ENCODE measurements at places on chromosomes 3 and 15.

DNA sequence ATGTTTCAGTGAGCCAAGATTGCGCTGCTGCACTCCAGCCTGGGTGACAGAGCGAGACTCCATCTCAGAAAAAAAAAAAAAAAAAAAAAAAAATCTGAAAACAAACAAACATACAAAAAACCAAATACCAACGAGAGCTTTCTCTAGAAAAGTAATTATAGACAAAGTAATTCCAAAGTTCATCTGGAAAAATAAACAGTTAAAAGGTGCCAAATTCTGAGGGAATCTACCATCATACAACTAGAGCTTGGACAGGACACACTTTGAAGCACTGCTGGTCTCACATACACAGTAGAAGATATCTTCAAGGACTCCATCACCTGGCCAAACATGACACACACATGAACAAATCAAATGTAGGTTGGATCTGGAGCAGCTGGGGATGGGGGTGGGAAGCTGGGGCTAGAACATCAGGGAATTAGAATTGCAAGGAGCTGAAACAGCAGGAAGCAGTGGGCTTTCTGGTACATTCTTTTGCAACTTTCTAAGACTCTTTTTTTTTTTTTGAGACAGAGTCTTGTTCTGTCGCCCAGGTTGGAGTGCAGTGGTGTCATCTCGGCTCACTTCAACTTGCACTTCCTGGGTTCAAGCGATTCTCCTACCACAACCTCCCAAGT lies 41.1 kb upstream of the CTSH start:
- peaks cover 12% of the 10 kb centered on the region for H3K27me3 ChIP-seq
- H3K27ac ChIP-seq = no peak overlapping the region
- H3K4me3 ChIP-seq = no peak overlapping the region
- H3K36me3 ChIP-seq = peaks cover 3% of the 10 kb centered on the region

- no peaks in the 10 kb centered on the region for H3K27me3 ChIP-seq
- no peak for DNase-seq
- H3K4me1 ChIP-seq = no peaks in the 10 kb centered on the region
- no peak overlapping the region for H3K27ac ChIP-seq
- H3K36me3 ChIP-seq = no peaks in the 10 kb centered on the region
Measured at GRCh38 chr3:156760333-156760732, 65.8 kb upstream of the LEKR1 start.

- H3K36me3 ChIP-seq = peaks cover under 1% of the 10 kb centered on the region
- DNase-seq = no peak
- peaks cover 2% of the 10 kb centered on the region for H3K4me1 ChIP-seq
- no peaks in the 10 kb centered on the region for H3K27me3 ChIP-seq
- no peak overlapping the region for H3K4me3 ChIP-seq
- H3K27ac ChIP-seq = no peak overlapping the region
Measured at GRCh38 chr3:188931036-188931435, 240.7 kb upstream of the TPRG1 start.

DNA sequence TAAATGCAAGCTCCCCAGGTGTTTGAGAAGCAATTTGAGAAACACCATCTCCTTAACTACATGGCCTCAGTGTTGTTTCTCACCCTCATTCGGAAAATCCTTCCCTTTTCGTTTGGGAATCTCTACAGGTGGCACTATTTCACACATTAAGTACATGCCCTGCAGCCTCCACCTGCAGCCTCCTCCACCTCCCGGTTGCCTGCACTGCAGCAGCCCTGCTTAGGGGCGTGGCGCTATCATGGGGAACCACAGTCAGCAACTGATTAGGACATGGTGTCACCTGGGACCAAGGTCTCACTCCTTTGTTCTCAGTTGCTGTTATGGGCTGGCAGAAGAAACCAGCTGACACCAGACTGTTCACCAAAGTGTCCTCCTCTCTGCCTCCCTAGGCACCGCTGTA lies 11.7 kb upstream of the ZNF774 start:
- no peak for DNase-seq
- H3K36me3 ChIP-seq = no peaks in the 10 kb centered on the region
- H3K4me3 ChIP-seq = no peak overlapping the region
- no peaks in the 10 kb centered on the region for H3K27me3 ChIP-seq
- peaks cover 15% of the 10 kb centered on the region for H3K4me1 ChIP-seq

DNA sequence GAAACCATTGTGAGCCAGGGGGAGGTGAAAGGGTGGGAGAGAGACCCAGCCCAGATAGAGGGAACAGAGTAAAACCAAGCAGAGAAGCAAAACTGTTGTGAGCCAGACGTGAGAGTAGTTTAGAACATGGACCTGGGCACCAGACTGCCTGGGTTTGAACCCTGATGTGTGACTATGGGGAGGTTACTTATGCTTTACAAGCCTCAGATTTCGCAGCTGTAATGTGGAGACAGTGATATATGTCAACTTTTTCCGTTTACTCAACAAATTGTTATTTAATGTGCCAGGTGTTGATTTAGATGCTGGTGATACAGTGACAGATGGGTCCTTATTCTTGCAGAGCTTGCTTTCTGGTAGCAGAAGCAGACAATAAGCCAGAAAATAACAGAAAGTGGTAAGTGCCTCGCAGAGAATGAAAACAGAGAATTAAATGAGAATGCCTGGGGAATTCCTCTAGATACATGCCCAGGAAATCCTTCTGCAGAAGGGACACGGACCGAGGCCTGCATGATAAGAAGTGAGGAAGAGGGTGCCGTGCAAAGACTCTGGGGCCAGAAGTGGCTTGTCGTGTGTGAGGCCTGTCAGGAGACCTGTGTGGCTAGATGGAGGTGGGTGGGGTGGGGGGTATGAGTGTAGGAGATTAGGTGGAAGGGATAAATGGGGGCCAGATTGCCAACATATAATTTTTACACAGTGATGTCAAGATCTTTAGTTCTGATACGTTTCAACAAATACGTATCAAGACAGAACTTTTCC lies 15.0 kb downstream of the KAT2B start:
- H3K27ac ChIP-seq = no peak overlapping the region
- peaks cover 3% of the 10 kb centered on the region for H3K36me3 ChIP-seq
- H3K27me3 ChIP-seq = no peaks in the 10 kb centered on the region
- DNase-seq = no peak

Data from T-helper 17 cell (primary cell).